ENCODE measurements at places on chromosomes 6 and 20.

DNA sequence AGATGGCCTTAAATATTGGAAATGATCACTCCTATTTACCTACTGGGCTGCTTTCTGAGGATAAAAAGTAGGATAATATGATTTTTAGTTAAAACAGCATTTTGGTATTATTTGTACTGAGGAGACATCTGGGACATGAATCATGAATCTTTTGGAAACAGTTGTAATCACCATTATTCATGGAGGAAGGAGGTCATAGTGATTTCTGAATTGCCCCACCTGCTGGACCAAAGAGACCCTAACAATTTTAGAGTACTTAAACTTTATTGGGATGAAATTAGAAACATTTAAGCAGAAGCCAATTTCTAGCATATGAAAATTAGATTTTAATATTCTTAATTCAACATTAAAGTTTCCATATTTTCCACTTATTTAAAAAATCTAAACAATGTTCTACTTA is 108.4 kb upstream of the SIM1 start:
- DNase-seq, result no peak

DNA sequence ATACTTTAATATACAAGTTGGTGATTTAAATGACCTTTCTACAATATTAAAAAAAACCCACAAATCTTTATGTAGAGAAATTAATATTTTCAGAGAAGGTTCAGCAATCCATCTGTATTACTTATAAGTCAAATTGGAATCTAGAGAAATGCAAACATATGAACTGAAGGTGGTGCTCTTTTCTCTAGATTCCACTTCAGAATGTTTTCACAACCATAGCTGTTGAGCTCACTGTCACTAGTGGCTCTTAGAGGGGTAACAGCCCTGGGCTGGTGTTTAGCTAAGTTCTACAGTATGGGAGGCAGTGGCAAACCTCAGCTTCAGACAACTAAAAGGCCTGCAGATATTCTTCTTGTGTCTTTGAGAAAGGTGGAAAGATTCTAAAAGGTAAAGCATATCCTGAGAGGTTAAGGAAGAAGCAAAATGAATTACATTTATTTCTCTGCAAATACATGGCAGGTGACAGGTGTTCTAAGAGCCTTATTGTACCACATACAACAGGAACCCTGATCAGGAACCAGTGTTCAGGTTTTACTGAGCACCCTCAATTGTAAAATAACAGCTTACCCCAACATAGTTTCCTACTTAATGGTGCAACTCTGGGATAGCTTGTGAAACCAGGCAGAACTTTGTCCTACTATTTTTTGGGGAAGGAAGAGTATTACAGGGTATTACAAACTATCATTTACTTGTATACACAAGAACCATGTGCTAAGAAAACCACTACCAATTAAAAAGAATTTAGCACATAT is 56.6 kb upstream of the SAMHD1 start:
- no peak for DNase-seq

DNA sequence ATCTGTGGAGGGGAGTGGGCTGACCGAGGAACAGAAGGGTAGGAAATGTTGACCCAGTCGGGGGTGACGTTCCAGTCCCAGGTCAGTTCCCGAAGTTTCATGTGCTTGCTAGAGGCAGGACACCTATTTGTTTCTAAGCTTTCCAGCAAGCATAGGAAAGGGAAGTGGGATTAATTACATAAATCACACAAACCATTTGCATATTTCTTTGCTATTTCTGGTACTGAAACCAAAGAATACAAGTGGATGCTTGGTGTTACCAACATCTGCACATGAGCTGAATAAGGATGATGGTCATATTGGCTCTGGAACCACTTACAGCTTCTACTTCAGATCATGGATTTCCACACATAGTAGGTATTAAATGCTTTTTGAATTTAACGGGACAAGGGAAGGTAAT is 546.5 kb downstream of the PRKN start:
- DNase-seq, result no peak

- no peak for DNase-seq
These were observed 317.2 kb upstream of the FKBP1C start for GRCh38 chr6:62894114-62894513.

Measured in AG09319 (cell line).